ENCODE measurements at places on chromosomes 7 and 10.

GRCh38 chr10:78441694-78442093 lies 408.0 kb downstream of the RPS24 start:
- no peak for DNase-seq

GRCh38 chr7:964401-965231 lies 10.1 kb upstream of the ADAP1 start:
- peak; percentile 73 for DNase-seq

DNA sequence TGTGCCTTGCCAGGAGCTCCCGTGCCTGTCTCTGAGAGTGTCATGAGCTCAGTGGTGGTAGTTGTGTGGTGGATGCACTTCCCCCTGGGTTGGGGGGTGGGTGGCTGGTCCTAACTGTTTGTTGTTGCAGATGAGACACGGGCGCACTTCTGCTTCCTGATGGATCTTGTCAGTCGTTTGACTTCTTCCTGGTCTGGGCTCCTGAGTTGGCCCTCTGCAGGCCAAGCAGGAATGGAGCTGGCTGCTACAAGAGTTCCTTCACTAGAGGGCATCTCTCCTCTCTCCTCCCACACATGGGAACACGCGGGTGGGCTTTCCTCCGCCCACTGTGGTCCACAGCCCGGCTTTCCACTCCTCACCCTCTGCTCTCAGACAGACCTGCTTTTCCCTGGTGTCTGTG lies 82.0 kb downstream of the BMS1 start:
- DNase-seq: no peak

- DNase-seq: no peak
Measured at GRCh38 chr10:36163827-36164226, 521.7 kb upstream of the FZD8 start.

GRCh38 chr7:81244224-81244623 lies 325.4 kb upstream of the SEMA3C start:
- no peak for DNase-seq

GRCh38 chr7:76216381-76217082 lies 14.8 kb downstream of the SRRM3 start:
- DNase-seq: no peak

GRCh38 chr10:105188737-105189462 lies 547.8 kb downstream of the SORCS3 start:
- DNase-seq: no peak

DNA sequence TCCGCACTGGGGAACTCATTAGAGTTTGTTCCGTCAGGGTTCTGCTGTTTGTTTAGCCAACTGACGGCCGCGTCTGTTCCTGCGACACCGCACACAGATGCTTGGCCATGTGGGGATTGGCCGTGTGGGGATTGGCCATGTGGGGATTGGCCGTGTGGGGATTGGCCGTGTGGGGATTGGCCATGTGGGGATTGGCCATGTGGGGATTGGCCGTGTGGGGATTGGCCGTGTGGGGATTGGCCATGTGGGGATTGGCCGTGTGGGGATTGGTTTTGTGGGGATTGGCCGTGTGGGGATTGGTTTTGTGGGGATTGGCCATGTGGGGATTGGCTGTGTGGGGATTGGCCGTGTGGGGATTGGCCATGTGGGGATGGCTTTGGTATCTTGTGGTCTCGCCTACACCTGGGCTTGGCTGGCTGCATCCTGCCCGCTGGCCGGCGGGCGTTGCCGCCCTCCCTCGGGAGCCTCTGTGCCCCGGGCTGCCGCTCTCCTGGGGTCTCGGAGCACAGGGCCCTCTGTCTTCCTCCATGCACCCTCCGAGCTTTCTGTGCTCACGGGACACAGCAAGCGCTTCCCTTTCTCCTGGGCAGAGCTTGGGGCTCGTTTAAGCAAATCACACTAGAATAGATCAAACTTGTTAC lies 62.5 kb downstream of the NKX6-2 start:
- DNase-seq: no peak

DNA sequence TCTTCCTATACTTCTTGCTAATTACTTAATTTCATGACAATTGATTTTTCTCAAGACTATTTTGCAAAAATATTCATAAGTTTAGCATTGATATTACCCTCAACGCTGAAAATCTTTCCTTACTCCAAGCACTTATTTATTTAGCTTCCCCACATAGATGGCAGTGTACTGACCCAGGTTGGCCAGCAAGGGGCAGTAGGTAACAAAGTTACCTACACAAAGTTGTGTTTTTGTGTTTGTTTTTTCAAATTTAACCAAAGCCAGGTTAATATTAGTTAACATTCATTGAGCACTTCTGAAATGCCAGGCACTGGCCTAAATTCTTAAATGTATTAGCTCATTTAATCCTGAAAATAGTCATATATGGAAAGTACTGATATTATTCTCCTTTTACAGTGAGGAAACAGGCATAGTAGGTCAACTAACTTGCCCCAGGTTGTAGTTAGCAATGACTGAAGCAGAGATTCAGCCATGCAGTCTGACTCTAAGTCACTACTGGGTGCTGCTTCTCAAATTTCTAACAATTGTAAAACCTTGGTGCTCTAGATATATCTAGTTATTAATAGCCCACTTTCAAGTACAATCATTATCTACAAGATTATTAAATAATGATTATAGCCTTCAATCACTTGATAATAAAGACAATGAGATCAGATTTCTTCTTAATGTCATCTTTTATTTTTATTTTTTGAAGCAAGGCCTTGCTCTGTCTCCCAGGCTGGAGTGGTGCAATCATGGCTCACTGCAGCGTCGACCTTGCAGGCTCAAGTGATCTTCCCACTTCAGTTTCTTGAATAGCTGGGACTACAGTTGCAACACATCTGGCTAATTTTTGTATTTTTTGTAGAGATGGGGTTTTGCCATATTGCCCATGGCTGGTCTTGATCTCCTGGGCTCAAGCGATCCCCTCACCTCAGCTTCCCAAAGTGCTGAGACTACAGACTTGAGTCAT lies 5.8 kb upstream of the GGCT start:
- peak; percentile 45 for DNase-seq

DNA sequence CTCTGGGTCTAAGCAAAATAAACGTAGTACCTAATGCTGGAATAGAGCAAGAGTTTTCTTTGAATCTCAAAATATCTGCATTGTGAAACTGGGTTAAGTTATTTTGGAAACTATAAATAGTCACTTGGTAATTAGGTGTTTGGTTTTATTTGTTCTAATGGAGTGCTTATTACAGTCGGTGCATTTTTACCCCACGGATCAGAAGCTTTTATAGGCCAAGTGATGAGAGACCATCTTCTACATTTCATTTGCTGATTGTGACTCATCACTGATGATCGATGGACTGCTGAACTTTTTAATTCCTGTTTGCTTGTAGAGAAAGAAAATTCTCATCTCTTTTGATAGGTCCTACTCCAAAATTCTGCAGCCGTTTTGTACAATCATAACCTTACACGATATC lies 28.2 kb downstream of the MGMT start:
- DNase-seq: no peak

DNA sequence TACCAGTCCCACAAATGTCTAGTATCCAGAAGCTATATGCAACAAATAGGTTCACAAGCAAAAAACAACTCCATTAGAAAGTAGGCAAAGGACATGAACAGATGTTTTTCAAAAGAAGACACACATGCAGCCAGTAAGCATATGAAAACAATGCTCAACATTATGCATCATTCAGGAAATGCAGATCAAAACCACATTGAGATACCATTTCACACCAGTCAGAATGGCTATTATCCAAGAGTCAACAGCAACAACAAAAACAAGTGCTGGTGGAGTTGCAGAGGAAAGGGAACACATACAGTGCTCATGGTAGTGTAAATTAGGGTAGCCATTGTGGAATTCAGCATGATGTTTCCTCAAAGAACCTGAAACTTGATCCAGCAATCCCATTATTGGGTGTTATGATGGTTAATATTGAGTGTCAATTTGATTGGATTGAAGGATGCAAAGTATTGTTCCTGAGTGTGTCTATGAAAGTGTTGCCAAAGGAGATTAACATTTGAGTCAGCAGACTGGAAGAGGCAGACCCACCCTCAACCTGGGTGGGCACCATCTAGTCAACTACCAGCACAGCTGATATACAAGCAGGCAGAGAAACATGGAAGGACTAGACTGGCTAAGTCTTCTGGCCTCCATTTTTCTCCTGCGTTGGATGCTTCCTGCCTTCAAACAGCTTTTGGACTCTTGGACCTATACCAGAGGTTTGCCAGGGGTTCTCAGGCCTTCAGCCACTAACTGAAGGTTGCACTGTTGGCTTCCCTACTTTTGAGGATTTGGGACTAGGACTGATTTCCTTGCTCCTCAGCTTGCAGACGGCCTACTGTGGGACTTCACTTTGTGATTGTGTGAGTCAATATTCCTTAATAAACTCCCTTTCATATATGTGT lies 218.4 kb upstream of the SEMA3D start:
- no peak for DNase-seq

GRCh38 chr7:39623732-39624441 lies 515 bp downstream of the RALA start:
- no peak for DNase-seq

- DNase-seq: no peak
Measured at GRCh38 chr7:54783952-54784351, 24.9 kb upstream of the SEC61G start.

GRCh38 chr7:43363035-43363791 lies 219.7 kb upstream of the STK17A start:
- DNase-seq: no peak

DNA sequence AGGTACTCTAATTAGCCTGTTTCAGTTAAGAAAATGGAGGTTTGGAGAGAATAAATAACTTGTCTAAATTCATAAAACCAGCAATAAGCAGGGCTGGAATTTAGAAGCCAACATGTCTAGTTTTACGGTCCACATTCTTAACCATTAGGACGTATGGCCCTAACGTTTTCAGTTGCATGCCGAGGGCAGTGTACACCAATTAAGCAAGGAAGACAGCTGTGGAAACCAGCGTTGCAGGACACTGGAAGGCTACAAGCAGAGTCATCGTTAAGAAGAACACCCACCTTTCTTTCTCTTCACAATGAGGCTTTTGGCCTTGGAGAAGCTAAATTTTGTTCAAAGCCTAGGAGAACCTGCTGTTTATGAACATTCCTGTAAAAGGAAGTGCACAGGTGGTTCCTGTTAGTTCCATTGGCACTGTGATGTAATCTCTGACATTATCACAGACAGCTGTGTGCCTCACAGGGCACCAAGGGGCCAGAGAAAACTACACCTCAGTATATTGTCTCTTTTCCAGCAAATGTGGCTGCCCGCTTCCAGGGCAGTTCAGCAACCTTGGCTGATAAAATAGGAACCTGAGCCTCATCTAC lies 21.0 kb downstream of the MPP7 start:
- no peak for DNase-seq

- no peak for DNase-seq
Measured at GRCh38 chr10:14146501-14146900, 184.2 kb downstream of the FRMD4A start.

- no peak for DNase-seq
Measured at GRCh38 chr10:125521721-125522680, 161.0 kb downstream of the TEX36 start.

DNA sequence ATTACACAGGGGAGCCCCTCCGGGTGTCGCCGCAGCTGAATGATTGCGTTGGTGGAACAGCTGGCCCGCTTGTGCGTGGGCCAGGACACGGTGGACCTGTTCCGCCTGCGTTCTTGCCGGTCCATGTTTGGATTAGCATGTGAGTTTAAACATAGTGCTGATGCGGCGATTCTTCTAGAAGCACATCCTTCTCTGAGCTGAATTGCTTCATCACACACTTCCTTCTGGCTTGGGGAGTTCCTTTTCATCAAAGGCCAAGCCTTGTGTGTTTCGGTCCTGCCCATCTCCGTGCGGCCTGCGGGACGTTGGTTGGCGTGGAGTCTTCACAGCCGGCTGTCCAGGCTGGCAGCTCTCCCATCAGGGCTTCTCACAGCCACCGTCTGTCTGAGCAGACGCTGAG lies 45.5 kb upstream of the SLC29A4 start:
- DNase-seq: peak; percentile 91

- DNase-seq: peak; percentile 92
Measured at GRCh38 chr10:3398825-3399646, 226.5 kb upstream of the PITRM1 start.

DNA sequence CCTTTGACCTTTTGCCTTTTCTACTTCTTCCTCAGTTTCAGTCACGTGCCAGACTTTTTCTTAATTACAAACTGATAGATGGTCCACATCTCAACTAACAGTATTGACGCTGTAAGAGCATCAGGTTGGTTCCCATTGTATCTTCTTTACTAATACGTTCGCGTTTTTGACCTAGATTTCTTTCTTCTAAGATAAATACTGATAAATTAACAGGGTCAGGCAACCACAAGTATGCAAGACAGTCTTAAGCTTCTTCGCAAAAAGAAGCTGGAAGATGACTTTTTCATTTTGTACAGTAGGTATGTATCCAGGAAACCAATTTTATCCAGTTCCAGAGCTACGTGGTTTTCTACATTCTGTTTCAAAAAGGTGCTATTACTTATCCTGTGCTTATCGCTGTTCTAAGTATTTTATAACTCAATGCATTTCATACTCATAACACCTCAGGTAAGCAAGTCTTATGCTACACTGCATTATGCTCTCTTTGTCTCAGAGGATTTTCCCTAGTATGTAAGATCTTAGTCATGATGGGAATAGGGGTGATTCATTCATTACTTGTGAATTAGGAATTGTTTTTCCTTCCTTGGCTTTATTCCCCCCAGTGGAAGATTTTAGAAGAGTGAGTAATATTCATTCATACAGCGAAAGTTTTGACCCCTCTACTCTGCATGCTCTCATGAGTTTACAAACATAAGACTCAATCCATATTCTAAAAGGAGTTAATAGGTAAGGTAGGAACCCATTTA lies 955 bp downstream of the DUS4L start:
- DNase-seq: no peak

GRCh38 chr10:122286867-122287266 lies 15.8 kb downstream of the BTBD16 start:
- DNase-seq: peak; percentile 69

GRCh38 chr10:786633-787474 lies 97.4 kb upstream of the DIP2C start:
- no peak for DNase-seq
